ENCODE measurements at places on chromosomes 1 and 21.

GRCh38 chr1:37150986-37151385 lies 116.7 kb upstream of the GRIK3 start:
- DNase-seq: no peak

DNA sequence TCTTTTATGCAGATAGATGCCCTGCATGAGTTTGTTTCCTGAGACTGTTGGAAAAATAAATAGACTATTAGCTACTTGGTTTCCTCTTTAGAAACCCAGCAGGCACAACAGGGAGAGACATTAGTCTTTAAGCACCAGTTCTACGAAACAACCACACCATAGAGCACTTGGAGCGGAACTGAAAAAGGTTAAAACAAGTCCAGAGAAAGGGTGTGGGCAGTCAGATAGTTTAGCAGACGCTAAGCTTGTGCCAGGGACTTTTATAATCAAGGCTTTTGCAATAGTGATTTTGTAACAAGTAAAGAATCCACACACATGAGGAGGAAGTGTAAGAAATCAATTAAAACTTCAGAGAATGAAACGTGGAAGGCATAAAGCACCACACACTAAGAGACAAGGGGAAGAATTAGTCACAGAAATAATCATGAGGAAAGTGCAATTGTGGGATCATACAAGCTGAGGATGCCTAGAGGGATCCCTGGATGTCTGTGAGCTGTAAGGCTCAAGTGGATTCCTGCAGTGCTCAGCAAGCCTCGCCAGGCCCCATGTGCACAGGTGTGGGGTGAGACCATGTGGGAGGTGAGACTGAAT lies 37.8 kb upstream of the TLR5 start:
- DNase-seq: no peak

DNA sequence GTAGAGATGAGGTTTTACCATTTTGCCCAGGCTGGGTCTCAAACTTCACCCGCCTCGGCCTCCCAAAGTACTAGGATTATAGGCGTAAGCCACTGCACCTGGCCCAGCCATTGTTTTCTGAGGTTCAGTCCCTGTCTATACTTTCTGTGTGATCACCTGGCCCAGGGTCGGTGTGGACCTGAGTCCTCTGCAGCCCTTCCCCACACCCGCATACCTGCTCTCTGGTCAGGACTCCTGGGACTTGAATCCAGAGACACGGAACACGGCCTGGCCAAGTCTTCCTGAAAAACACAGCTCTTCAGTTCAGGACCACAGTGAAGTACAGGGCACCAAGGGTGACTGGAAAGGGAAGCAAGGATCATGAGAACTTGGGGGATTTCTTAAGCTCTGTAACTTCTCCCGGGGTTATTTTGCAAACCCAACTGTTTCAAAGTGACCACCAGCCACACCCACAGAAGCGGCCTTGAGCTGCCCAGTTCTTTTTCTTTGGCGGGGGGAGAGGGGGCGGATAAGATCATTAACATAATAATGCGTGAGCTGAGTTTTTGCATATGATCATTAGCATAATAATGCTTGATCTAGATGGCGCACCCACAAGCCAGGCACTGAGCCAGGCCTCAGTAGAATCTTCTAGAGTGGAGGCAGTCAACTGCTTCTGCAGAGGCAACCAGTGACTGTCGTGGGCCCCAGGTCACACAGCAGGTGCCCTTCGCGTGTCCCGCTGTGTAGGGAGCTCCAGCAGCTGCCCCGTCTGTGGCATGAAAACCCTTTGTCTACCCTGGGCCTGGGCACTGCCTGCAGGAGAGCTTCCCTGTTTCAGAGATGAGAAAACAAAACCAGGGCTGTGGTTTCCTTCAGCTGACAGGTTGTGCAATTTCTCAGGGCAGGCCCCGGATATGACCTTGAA lies 1.7 kb upstream of the NADK start:
- peak; percentile 67 for DNase-seq

DNA sequence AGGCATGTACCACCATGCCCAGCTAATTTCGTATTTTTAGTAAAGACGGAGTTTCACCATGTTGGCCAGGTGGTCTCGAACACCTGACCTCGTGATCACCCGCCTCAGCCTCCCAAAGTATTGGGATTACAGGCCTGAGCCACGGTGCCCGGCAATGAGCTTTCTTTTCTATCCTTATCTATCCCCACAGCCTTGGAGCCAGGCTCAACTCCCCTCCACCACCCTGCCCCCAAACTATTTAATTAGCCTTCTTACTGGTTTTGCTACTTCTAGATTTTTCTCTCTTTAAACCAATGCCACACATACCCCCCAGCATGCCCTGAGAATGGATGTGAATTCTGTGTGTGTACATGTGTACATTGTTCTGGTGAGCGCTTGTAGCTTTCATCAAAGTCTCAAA lies 5.7 kb upstream of the VANGL2 start:
- no peak for DNase-seq

- DNase-seq: no peak
Measured at GRCh38 chr1:17950728-17951127, 156.9 kb upstream of the IGSF21 start.

- DNase-seq: no peak
Measured at GRCh38 chr1:198245379-198245778, 88.6 kb downstream of the NEK7 start.

DNA sequence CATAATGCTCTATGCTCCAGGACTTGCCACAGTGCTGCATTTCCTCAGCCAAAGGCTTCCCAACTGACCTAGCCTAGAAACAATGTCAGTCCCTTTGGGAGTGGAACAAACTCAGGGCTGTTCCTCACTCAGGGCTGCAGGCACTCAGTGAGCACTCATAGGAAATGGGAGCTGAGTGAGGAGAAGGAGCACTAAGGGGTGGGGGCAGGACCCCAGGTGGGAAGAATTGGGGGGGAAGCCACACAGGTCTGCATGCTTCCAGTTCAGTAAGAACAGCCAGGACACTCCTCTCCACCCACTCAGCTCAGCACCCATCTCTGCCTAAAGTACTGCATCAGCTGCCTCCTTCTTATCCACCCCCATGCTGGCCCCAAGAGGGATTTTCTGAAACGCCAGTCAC lies 7.3 kb upstream of the SLC5A9 start:
- DNase-seq: no peak

- no peak for DNase-seq
Measured at GRCh38 chr1:247557926-247558674, 9.2 kb downstream of the GCSAML start.

- peak; percentile 25 for DNase-seq
Measured at GRCh38 chr1:206631085-206631509, 4.2 kb upstream of the DYRK3 start.

- no peak for DNase-seq
Measured at GRCh38 chr1:150753416-150753815, 12.2 kb downstream of the CTSS start.

- no peak for DNase-seq
Measured at GRCh38 chr1:7257225-7257624, 472.0 kb downstream of the CAMTA1 start.

GRCh38 chr1:162087111-162087510 lies 17.6 kb downstream of the NOS1AP start:
- DNase-seq: no peak

- DNase-seq: no peak
Measured at GRCh38 chr1:1122981-1123480, 7.1 kb upstream of the C1orf159 start.

DNA sequence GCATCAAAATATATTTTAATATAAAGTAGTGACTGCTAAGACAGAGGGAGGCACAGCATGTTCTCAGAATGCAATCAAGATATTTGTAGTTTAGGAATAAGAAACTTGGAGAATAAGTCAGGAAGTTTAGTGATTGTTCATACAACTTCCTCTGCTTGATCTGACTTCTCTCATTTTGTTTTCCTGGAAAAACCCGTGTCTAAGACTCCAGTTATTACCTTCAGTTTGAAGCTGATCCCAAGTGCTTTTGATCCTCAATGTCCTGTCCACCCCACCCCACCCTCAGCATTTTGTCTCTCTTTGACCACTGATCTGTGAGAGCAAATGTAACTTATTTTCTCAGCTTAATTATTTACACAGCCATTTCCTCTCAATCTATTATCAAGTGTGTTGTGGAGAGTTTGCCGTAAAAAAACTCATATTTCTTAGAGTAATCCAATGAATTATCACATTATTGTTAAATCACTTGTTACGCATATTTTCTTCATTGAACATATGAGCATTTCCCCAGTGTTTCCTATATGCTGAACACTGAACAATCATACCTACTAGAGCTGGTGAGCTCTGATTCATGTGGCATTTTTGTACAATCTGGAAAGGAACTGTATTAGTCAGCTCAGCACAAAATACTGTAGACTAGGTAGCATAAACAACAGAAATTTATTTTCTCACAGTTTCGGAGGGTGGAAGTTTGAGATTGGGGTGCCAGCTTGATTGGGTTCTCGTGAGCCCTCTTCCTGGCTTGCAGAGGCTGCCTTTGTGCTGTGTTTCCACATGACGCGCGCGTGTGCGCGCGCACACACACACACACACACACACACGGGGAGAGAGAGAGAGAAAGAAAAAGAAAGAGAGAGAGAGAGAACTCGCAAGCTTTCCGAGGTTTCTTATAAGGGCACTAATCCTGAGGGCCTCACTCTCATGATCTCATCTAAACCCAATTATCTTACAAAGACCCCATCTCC lies 65.5 kb upstream of the DPYD start:
- DNase-seq: no peak

- no peak for DNase-seq
Measured at GRCh38 chr1:150210091-150210490, 25.8 kb downstream of the ANP32E start.

GRCh38 chr1:23544444-23545389 lies 13.7 kb upstream of the E2F2 start:
- DNase-seq: peak; percentile 69

DNA sequence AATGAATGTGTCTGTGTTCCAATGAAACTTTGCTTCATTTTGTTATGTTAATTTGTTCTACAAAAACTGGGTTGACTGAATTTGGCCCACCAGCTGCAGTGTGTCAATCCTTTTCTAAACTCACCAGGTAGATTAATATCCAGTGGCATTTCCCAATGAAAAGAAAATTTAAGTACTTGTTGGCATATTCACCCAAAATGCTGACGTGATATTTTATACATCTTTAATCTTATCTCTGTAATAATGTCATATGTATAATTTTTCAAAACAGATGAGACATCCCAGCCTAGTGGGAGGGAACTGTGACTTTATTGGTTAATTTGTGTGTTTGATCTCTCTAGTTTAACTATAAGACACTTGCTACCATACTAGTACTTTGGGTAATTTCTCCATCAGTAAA lies 8.1 kb downstream of the SELENOF start:
- DNase-seq: no peak

DNA sequence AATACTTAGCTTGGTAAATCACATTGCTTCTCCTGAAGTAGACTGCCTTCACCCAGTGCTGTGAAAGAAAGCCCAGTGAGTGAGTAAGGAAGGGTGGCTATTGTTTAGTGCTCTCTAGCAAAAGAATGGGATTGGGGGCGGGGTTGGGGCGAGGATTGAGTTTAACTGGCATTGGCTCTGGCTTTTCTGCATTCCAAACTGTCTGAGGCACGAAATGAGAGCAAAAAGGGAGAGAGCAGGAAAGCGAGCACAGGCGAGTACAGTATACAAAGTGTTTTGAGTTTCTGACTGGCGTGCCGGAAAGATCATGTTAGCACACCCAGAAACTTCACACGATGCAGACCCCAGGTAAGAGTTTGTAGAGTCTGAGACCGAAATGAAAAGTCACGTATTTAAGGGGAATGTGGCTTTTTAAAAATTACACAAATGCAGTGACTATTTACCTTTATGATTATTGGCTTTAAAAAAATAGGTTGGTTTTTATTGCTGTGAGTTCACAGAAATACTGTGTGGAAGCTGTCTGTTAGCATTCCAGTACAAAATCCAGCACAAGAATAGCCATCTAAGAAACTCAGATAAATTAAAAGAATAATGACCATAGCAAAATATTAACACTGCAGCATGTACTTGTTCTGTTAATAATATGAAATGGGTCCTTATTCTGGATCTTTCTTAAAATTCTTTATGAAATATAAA lies 155.4 kb downstream of the CLEC20A start:
- no peak for DNase-seq

DNA sequence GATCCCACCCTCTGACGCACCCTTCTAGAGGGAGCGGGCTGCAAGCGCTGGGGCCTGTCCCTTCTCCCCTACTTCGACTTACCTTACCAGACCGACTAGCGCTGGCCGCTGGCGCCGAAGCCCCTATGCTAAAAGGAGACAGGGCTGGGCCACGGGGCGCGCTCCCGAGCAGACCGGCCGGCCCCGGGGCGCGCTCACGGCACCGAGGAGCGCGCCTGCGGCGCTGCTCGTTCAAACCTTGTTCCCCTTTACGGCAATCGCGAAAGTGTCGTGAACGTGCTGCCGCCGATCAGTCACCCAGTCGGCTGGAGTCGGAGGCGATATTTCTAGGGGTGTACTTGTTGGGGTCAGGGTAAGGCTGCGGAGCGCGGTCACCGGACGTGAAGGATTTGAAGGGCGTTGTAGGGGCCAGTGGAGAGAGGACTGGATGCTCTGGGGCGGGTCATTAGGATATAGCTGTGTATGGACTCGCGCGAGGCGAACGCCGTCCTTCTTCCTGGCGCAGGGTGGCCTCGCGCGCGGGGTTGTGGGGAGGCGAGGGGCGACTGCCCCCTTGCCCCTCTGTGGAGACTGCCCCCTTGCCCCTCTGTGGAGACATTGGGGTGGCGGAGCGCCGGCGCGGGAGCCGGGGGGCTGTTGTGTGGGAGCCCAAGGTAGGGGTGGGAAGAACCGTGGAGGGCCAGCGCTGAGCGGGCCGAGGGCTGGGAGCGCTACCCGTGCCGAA lies at the start of the genes CEPT1 and DRAM2:
CEPT1 (plus strand) TSS at position 268 of the 724 bp plus-strand sequence. CDS start 7,492 bp downstream, outside the sequence.
DRAM2 (minus strand) TSS at position 138 of the 724 bp plus-strand sequence. CDS start 8,539 bp downstream, outside the sequence.
- DNase-seq: peak; percentile 92

DNA sequence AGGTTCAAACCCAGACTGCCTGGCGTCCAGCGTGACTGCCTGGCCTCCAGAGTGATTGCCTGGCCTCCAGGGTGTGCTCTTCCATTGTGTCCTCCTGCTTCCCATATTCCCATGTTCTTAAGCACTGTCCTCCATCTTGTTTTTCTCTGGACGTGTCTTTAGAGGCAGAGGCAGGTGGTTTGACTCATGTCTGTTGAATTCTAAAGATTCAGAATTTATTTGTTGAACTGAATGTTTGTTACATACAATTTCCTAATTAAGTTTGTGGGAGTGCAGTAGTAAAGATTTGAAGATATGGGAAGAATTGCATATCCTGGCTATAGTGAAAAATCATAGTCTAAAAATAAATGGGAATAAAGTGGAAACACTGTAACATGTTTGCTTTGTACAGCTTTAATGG lies 18.3 kb downstream of the ST6GALNAC3 start:
- no peak for DNase-seq
